ENCODE measurements at places on chromosomes 5 and 9. TPM values are rescaled to one million over a fixed set of nuclear protein-coding genes. Genes with fewer than 3 reads are reported as not detected.

Gene KCNV2
- total RNA-seq, result not detected

Gene ADCY2
- not detected for total RNA-seq

Gene OTULINL
- total RNA-seq, result 1.0 TPM

Gene BHMT
- total RNA-seq, result not detected

Gene LTC4S
- 2.3 TPM for total RNA-seq

Gene ADAMTSL2
- 10.6 TPM for total RNA-seq

Gene IL9
- total RNA-seq, result not detected

Gene TAF1L
- total RNA-seq, result under 0.01 TPM

Gene APBB3
- total RNA-seq, result 24.1 TPM

Gene MSX2
- 3.8 TPM for total RNA-seq

Gene ANGPTL2
- total RNA-seq, result 104 TPM

Gene OR1J2
- 0.50 TPM for total RNA-seq

Gene CDKN2B-AS1
- 1.3 TPM for total RNA-seq

Gene CCNI2
- not detected for total RNA-seq

Gene GPR150
- total RNA-seq, result 0.40 TPM

Gene ZNF483
- 1.6 TPM for total RNA-seq

Gene KIF12
- total RNA-seq, result not detected

Gene SURF2
- 11.1 TPM for total RNA-seq

Gene SEMA5A
- total RNA-seq, result 86.2 TPM
